Activated CD8-positive, alpha-beta T cell treated with anti-CD3 and anti-CD28 coated beads, Interleukin-2, amount 10 ng/mL, durations not matched to agents 7 days and 5 days (primary cell): ENCODE measurements at places on chromosomes 1 and 21.

DNA sequence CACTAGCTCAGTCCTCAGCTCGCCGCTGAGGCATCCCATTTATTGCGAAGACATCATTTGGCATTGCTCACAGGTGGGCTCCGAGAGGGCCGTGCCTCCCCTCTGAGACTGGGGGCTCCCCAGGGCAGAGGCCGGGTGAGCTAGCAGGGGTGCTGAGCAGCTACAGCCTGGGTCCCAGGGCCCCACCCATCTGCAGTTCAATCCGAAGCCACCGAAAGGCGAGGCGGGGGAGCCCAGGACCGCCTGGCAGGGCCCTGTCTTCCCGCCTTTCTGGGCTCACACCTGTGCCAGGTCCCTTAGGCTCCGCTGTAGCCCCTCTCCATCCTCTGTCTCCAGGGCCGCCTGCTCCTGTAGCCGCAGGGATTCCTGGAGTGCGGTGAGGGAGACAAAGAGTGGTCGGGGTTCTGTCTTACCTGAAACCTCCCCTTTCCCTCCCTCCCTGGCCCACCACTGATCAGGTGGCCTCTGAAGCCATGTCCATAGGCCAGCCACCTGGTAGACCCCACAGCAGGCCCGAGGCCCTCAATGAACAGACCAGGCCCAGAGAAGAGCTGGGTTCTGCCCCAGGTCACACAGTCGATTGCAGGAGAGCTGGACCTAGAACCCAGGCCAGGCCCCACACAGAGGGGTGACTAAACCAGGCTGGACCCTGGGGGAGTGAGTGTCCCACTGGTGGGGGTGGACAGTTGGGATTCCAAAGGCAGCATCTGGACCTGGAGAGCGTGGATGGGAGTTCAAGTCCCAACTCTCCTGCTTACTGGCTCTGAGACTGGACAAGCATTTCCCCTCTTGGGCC lies 18.1 kb upstream of the NBPF1 start:
- DNase-seq = no peak

DNA sequence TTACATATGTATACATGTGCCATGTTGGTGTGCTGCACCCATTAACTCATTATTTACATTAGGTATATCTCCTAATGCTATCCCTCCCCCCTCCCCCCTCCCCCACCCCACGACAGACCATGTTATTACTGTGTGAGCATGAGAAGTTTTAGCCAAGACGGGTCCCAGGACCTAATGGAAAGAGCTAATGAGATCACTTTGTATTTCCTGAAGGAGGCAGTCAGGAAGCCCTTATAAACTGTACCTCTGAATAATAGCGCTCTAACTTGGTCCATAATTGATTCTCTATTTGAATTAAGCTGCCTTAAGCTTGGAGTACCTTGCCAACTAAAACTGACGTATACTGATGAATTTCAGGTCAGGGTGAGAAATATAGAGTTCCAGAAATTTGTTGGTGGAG lies 4.1 kb upstream of the NEGR1 start:
- DNase-seq = no peak

GRCh38 chr1:182122256-182122912 lies 60.9 kb upstream of the ZNF648 start:
- no peak for DNase-seq

- peak; percentile 77 for DNase-seq
Measured at GRCh38 chr1:155320661-155321617, at the start of gene RUSC1. Gene RUSC1, plus strand, starts transcription at chr1:155320894. Its CDS starts 880 bp downstream, at chr1:155321774.

- no peak for DNase-seq
Measured at GRCh38 chr1:248805876-248806275, 19.8 kb downstream of the SH3BP5L start.

DNA sequence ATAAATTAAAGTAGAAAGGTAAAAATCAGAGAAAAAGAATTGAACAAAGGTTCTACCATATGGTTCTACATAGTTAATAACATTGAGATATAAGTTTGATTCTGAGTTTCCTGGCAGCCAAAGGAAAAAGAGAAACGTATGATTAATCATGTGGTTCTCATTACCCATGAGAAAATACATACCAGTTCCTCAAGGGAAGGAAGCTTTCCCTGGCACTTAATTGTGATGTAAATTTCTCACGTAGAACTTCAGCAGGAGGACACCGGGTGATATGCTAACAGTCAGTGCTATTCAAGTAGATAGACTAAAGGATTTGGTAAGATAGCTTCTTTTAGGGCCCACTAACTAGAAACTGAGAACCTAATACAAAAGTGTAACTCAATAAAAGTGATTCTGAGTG lies 218.5 kb downstream of the NFIA start:
- no peak for DNase-seq

GRCh38 chr1:32946413-32946812 lies 18.2 kb downstream of the RNF19B start:
- no peak for DNase-seq

DNA sequence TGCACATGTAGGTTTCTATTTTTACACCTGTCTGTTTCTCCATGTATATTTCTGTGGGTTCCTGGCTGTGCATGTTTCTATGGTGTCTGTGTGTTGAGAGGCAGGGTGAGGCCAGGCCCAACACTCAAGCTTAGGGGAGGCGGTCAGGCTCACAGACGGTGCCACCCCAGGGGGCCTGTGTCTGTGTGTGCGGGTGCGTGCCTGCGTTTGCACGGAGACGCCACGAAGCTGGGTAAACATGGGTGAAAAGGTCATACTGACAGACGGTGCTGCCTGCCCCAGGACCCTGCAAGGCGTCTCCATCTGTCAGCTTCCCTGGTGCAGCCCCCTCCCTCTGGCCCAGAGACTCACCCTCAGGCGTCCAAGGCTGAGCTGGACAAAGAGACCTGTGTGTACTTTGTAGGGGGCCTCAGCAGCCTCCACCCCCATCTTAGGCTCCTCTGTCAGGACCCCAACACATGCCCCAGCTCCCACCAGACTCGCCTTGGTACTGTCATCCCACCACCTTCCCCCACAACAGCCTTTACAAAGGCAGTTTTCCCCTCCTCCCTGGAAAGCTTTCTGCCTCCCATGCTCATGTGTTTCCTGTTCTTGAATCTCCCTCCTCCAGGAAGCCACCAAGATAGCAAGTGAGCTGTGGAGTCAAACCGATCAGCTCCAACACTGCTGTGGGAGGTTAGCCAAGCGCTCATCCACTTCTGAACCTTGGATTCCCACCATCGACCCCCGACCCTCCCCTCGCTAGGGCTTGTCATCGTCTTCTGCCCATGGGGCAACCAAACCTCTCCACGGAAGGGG lies 34.1 kb downstream of the PTPRF start:
- no peak for DNase-seq

DNA sequence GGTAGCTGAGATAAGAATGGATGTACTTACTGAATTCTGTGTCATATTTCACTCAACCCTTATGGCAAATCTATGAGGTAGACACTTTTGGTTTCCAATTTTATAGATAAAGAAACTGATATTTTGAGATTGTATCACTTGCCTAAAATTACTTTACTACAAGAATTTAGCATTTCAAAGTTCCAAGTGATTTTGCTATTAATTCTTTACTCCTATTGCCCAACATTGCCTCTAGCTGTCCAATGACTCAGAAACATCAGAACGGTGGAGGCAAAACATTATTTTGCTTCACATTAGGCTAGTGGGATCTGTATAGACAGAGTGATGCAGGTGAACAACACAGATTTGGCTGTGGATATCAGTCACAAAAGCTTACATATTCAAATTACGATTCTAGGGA lies 747.2 kb upstream of the NEGR1 start:
- DNase-seq = no peak

DNA sequence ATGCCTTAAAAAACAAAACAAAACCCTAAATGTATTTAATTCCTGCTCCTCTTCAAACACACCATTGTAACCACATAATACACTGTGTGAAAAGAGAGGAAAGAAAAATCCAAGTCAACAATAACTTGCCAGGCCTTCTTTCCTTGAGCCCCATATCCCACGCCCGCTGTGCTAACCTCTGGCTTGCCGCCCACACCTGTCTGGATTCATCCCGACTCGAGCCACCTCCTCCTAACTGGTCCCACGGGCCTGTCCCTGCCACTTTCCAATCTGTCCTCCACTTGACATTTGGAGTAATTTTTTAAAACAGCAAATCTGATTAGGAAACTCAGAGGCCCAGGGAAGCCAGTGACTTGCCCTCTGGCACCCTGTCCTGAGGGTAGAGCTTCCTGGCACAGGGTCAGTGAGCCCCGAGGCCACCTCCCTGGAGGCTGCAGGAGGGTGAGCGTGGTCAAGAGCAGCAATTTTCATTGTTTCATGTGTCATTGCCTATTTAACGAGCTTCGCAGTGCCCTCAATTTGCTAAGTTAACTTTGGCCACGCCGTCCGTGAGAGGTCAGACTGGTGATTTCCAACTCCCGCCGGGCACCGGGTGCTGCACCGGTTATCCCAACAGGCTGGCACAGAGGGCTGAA lies 54.1 kb downstream of the B3GALT5 start:
- DNase-seq = no peak

GRCh38 chr21:28991861-28992525 lies 684 bp downstream of the LTN1 start:
- DNase-seq = no peak

- no peak for DNase-seq
Measured at GRCh38 chr21:32410291-32410690, 2.2 kb upstream of the EVA1C start.

- DNase-seq = no peak
Measured at GRCh38 chr1:235023711-235024439, 104.8 kb downstream of the TOMM20 start.

GRCh38 chr1:63935143-63935542 lies 161.3 kb downstream of the ROR1 start:
- no peak for DNase-seq

DNA sequence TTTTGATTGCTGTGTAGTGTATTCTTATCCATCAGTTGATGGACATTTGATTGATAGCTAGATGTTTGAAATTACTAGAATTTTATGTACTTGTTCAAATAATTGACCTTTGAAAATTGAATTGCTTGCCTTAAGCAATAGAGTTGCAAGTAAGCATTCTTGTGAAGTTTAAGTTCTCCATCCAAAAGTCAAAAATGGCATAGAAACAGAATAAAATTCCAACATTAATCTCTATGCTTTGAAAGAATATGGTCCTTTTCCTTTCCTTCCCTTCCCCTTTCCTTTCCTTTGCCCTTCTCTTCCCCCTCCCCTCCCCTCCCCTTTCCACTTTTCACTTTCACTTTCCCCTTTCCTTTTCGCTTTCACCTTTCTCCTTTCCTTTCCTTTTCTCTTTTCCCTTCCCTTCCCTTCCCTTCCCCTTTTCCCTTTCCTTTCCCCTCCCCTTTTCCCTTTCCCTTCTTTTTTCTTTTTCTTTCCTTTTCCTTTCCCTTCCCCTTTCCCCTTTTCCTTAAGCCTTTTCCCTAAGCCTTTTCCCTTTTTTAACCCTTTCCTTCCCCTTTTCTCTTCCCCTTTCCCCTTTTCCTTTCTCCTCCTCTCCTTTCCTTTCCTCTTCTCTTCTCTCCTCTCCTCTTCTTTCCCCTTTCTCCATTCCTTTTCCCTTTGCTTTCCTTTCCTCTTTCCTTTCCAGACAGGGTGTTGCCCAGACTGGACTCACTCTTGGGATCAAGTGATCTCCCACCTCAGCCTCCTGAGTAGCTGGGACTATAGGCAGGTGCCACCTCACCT lies 67.4 kb downstream of the SASS6 start:
- DNase-seq = no peak

- no peak for DNase-seq
Measured at GRCh38 chr1:148010527-148010926, 82.3 kb downstream of the GPR89B start.

DNA sequence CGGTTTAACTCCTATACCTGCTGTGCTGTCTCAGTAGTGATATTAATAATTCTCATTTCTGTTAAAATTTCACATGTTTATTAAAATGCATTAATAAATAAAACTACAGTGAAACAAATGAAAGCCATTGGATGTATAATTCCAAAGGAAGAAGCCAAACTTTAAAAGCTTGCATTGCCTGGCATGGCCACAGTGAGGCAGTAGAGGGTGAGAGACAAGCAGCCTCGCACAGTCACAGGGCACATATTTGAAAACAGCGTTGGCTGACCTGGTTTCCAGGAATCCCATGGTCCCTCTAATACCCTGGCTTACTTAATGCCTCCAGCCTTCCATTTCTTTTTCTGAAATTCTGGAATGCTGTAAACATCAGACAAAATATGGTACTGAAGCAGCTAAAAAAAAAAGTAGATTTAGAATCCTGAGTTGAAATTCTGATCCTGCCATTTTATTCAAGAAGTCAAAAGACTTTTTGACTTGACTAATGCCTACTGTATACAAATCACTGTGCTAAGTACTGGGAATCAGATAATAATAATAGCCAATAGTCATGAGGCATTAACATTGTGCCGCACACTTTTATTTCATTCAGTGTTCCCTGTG lies 6.7 kb upstream of the RNASEL start:
- DNase-seq = peak; percentile 72

GRCh38 chr21:44397431-44398031 lies 44.1 kb downstream of the TRPM2 start:
- DNase-seq = no peak

GRCh38 chr1:181251001-181251712 lies 162.7 kb downstream of the IER5 start:
- DNase-seq = no peak

DNA sequence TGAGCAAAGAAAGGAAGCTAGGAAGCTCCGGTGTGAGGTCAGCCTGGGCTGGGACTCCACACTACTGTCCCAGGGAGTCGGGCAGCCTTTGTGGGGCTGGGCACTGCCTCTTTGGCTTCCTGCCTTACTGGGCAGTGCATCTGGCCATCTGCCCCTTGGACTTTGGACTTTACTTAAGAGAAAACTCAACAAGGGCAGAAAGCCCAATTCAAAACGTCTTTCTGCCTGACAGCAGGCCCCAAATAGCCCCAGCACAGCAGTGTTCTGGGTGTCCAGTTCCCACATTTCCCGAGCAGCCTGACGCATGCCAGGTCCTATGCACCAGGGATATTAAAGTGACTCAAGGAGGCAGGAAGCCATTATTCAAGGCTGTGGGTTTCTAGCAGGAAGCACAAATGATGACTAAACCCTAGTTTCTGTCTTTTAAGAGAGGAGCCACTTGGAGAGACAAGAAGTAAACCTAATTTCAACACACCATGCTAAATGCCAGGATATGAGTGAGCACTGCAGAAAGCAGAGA lies 37.9 kb upstream of the EDEM3 start:
- no peak for DNase-seq

DNA sequence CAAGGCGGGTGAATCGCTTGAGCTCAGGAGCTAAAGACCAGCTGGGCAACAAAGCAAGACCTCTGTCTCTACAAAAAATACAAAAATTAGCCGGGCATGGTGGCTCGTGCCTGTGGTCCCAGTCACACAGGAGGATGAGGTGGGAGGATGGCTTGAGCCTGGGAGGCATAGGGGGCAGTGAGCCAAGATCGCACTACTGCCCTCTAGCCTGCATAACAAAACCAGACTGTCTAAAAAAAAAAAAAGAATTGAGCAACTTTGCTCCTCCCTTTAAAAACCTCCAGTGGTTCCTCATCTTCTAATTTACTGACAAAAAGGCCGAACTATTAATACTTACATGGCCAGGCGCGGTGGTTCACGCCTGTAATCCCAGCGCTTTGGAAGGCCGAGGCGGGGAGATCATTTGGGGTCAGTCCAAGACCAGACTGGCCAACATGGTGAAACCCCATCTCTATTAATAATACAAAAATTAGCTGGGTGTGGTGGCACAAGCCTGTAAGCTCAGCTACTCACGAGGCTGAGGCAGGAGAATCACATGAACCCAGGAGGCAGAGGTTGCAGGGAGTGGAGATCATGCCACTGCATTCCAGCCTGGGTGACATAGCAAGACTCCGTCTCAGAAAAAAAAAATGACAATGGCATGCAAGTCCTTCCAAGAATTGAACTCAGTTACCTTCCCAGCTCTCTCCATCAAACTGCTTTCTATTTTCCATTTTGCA lies 4.4 kb downstream of the ACBD3 start:
- no peak for DNase-seq
